ENCODE measurements at places on chromosomes 4 and X. TPM values are rescaled to one million over a fixed set of nuclear protein-coding genes. Genes with fewer than 3 reads are reported as not detected.

DNA sequence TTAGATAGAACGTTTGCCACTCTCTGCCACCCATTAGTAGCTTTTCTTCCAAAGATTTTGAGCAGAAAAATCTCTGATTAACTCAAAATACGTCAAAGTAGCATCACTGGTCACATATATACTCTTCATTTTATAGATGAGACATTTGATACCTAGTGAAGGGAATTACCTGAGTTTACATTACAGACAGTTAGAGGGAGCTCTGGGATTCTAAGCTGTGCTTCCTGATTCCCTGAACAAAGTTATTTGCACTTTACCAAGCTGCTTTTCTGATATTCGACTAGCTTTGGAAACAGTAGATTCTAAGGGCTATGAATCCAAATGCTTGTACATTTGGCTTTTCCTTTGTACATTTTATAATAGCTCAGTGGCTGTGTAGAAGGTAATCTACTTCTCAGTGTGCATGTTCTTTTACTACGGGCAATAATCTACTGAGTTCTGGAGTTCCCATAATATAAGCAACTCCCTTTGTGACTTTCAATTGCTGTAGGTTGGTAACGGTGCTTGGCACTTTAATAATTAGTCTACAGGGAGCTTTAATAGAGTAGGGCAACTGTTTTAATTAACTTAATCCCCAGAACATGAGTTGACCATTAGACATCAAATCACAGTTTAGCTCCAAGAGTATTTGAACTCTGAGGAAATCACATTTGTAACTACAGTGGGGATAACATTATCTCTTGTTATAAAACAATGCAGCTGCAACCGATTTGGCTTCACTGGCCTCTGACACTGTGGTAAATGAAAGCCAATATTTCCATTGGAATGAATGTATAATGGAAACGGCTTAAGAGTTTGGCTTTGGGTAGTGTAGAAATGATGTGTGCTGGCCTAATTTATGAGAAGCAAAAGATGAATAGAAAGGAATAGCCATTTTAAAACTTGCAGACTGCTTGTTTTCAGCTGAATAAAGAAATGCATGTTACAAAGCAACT lies 1602.4 kb downstream of the STIM2 start:
- DNase-seq: no peak

GRCh38 chr4:185700630-185701029 lies 111.4 kb downstream of the SORBS2 start:
- DNase-seq: no peak

DNA sequence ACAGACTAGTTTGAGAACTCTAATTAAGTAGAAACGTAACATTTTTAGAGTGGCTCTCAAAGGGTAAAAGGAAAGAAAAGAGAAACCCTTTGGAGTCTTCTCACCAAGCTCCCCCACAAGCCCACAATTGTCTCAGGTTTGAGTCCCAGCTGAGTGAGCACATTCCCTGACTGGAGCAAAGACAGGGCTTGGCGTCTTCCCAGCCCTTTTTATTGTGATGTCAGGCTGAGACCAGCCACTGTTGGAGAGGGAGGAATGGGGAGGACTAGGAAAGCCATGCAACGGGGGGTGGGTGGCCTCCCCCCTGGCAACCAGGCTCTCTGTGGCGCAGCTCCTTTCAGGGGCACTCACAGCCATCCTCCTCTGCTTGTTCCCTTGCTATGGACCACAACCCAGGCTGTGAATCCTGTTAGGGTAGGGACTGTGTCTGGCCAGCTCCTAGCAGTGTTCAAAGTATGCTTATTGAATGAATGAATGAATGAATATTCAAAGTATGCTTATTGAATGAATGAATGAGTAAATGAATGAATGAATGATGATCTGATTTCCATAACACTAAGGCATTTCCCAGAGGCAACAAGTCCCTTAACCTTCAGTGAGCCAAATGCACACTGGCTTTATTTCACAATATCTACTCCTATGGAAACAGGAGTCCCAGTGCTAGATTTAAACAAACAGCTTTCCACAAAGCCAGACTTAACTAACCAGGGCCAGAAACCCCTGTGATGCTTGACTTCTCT lies 413.3 kb downstream of the MID1IP1 start:
- no peak for DNase-seq

Gene SMR3B
- total RNA-seq: not detected

GRCh38 chr4:116055857-116056827 lies 942.7 kb upstream of the NDST4 start:
- DNase-seq: peak; percentile 36

Gene FSTL5
- not detected for total RNA-seq

Gene MAMLD1
- total RNA-seq: 1.7 TPM

Gene GPR119
- total RNA-seq: not detected

Gene CYLC1
- not detected for total RNA-seq

GRCh38 chr4:53055274-53055673 lies 193.2 kb downstream of the RASL11B start:
- DNase-seq: peak; percentile 73

GRCh38 chr4:81499840-81500239 lies 28.1 kb upstream of the RASGEF1B start:
- no peak for DNase-seq

GRCh38 chrX:53435997-53436396 lies 1.8 kb upstream of the HSD17B10 start:
- peak; percentile 82 for DNase-seq

- no peak for DNase-seq
These were observed 187.3 kb upstream of the LEF1 start for GRCh38 chr4:108355902-108356535.

- peak; percentile 71 for DNase-seq
These were observed 49.6 kb downstream of the CASP3 start for GRCh38 chr4:184599492-184600135.

DNA sequence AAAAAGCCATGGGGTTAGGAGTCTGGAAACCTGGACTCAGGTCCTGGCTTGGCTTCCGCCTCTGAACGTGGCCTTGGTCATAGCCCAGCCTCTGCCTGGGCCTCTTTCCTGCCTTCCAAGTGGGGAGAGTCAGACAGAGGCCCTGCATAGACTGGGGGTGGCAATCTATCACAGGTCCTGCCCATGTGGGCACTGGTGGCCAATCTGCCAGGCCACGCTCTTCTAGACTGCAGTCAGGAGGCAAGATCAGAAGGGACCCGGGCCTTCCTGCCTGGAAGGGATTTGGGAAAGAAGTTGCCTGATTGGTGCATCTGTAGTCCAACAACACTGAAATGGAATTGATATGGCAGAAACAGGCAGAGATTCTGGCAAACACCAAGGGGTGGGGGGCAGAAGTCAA lies 46.1 kb downstream of the CNGA2 start:
- no peak for DNase-seq

- no peak for DNase-seq
These were observed 79.7 kb downstream of the VMA21 start for GRCh38 chrX:151476604-151477303.

GRCh38 chr4:42787079-42787463 lies 105.4 kb upstream of the GRXCR1 start:
- DNase-seq: no peak

- no peak for DNase-seq
These were observed 67.2 kb upstream of the HOPX start for GRCh38 chr4:56748271-56748670.

Gene RASL11B
- 2.6 TPM for total RNA-seq

DNA sequence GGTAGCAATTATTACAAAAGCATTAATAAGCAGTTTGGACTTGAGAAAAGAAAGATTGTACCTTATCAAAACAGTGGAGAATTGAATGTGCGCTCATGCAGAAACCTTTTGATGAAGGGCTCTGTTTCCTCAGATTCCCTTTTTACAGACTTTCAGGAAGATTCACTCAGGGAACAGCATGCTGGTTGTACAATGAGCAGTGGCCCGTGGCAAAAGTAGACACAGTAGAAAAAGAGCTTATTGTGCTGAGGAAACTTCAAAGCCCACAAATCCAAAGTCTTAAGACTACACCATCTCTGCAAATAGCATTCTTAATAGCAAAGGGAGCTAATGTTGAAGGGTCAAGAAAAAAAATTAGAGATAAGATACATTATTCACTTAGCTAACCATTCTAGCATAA lies 858.9 kb downstream of the PDHA2 start:
- no peak for DNase-seq

Gene LYAR
- total RNA-seq: 79.6 TPM

Gene SAGE1
- not detected for total RNA-seq

Gene BST1
- 0.93 TPM for total RNA-seq

DNA sequence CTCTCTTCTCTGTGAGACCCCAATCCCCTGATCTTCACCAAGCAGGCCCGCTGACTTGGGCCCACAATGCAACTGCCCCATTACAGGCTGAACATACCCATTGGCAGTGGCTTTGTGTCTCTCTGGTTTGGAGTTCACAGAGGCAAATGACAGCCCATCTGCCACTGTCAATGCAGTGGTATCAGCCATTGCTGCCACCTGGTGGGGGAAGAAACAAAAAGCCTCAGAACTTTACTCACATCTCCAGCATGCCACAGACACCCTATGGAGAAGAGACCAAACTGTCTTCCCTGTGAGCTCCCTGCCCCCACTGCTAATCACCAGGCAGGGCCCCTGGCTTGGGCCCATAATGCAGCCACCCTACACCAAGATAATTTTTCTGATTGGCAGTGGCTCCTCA lies 729.3 kb upstream of the ACTRT1 start:
- peak; percentile 47 for DNase-seq

Gene HDAC8
- total RNA-seq: 26.4 TPM

- peak; percentile 51 for DNase-seq
These were observed 9.5 kb downstream of the ASB5 start for GRCh38 chr4:176259330-176260090.

- DNase-seq: no peak
These were observed 171.2 kb downstream of the THOC2 start for GRCh38 chrX:123561439-123562215.

GRCh38 chr4:2646396-2647149 lies 109.6 kb downstream of the TNIP2 start:
- no peak for DNase-seq

DNA sequence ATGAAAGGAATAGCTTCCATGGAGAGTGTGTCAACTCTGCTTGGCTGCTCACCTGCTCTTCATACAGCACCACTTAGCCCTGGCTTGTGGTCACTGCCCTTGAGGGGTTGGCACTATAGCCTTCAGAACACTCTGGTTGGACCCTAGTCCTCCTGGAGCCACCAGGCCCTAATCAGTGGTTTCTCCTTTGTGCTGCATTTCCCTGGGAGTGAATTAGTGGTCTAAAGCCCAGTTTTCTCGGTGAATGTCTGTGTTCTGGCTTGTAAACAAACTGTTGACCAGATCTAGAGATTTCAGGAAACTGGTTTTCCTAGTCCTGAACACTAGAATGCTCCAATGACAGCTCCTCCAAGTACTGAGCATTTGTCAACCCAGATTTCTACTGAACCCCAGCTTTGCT lies 28.6 kb upstream of the TMEM154 start:
- no peak for DNase-seq

Gene MAGEB5
- total RNA-seq: not detected

DNA sequence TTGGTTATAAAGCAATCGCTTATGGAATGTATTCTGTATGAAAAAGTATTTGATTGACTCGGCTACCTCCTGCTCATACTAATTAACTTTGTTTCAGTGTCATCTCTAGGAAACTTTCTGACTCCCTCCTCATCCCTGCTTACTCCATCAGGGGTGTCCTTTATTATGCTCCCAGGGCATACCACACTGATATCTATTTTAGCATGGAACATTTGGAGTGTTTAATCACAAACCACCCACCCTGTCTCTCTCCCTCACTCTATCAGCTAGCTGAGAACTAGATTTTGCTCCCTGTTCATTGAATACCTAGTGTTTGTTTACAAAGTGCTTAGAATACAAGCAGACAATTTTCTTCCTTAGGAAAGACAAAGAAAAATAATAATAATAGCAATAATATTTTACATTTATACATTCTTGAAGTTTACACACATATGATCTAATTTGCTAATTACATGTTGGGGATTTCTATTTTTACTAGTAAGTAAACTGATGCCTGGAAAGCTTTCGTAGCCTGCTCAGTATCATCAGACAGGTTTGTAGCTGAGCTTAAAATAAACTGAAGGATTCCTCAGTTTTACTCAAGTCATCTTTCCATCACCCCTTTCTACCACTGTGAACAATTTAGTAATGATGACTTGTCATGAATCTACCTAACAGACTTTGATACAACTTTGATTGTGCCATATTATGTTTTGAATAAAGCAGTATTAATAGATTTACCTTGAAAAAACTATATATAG lies 811.4 kb upstream of the HS3ST1 start:
- DNase-seq: no peak

DNA sequence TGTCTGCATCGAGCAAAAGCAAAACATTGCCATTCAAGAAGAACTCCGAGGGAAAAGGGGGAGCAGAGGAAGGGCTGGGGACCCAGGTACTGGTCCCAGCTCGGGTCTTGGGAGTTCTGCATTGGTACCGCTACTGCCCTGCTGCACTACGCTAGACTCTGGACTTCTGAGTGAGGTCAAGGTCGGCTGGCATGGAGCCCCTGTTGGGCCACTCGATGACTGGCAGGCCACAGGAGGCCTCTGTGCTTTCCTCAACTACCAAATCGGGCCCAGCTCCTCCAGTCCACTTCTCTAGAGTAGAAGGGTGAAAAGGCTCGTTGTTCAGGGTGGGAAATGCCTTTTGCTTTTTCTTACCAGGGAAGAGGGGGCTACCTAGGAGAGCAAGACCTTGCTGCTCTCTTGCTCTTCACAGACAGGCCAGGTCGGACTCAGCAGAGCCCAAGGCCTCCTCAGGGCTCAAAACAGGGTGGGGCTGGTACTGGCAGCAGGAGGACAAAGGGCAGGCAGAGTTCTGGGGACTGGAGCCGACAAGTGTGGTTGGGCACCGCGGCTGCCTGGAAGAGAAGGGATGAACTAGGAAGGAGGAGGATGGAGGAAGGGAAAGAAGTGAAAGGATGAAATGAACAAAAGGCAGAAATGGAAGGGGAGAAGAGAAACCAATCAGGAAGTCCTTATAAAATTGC lies 8.9 kb upstream of the IRAK1 start:
- no peak for DNase-seq

GRCh38 chr4:532588-533317 lies 33.7 kb downstream of the PIGG start:
- peak; percentile 8 for DNase-seq

GRCh38 chr4:173208420-173208819 lies 39.8 kb downstream of the GALNT7 start:
- no peak for DNase-seq

- DNase-seq: peak; percentile 50
These were observed 6.3 kb downstream of the FNIP2 start for GRCh38 chr4:158775091-158775651.
